Stimulated activated CD8-positive, alpha-beta memory T cell treated with anti-CD3 and anti-CD28 coated beads, Interleukin-12 subunit alpha, Interleukin-12 subunit beta, amount 100 ng/mL, for 1 hour (primary cell): ENCODE measurements at places on chromosomes 1 and 21.

GRCh38 chr1:202029727-202030126 lies 19.3 kb downstream of the ELF3 start:
- DNase-seq, result no peak

DNA sequence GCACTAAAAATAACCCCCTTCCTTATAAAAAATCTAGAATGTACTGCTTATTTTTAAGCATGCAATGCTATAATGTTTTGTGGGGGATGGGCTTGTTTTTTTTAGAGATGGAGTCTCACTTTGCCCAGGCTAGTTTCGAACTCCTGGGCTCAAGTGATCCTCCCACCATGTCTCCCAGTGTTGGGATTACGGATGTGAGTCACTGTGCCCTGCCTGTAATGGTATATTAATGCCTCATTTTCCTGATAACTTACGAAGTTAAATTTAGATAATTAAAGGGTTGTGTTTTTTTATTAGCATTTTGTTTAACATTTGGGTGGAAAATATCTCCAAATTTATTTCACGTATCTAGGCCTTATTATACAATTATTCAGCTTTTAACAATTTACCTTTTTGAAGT lies 6.5 kb downstream of the RNF11 start:
- DNase-seq, result no peak

DNA sequence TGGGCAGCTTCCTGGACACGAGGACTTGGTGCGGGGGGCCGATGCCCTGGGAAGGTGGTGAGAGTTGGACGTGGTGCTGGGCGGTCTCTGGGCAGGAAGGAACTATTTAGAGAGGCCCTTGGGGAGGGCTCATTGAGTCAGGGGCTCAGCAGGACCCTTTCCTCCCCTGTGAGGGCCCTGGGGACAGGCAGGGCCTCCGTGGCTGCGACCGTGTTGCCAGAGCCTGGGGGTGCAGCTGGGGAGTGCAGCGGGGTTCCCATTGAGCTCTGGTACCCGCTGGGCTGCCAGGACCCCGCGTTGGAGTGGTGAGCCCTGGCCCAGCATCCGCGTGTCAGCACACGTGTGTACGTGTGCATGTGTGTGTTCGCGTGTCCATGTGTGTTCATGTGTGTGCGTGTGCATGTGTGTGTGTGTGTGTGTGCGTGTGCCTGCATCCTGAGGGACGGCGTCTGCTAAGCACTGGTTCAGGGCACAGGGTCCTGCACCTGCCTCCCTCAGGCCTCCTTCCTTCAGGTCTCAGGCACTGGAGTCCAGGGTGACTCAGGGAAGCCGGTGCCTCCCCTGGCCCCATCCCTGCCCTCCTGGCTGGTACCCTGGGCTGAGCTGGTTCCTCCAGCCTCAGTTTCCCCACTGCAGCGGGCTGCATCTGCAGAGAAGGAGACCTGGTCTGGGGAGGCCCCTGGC lies 10.7 kb downstream of the RNF223 start:
- DNase-seq, result no peak

GRCh38 chr1:67558449-67559193 lies 126.4 kb upstream of the GADD45A start:
- DNase-seq, result no peak

- DNase-seq, result no peak
Measured at GRCh38 chr1:226134170-226135058, 52.1 kb downstream of the ACBD3 start.

DNA sequence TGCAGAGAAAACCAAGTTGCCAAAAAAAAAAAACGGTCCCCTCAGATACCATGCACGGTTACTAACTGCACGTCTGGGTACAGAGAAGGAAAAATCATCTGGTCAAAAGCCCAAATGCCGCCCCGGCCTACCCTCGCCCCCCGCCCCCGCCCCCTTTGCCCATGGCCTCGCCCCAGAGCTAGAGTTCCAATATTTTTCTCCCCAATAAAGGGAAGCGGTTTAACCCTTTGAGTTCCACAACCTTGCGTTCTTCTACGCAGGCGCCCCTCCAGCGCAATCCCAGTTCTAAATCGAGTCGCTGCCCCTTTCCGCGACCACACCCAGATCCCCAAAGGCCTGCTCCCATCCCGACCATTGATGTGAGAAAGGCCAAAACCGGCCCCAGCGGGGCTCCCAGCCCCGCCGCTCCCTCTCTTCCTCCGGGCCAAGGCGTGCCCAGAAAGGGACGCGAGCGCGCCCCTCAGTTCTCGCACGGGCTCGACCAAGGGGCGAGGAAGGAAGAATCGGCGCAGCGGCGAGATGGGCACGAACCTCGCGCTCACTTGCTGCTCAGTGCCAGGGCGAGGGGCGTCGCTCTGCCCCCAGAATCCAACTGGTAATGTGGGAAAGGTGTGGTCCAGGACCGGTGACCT lies 797 bp downstream of the WDR47 start:
- DNase-seq, result no peak

DNA sequence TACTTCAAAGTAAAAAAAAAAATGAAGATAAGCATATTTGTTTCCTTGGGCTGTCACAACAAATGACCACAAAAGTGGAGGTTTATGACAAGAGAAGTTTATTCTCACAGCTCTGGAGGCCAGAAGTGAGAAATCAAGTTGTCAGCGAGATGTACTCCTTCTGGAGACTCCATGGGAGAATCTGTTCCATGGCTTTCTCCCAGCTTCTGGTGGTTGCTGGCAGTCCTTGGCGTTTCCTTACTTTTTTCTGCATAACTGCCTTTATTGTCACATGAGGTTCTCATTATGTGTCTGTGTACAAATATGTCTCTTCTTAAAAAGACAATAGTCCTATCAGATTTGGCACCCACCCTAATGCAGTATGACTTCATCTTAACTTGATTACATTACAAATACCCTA lies 398.3 kb downstream of the KCNT2 start:
- DNase-seq, result no peak

DNA sequence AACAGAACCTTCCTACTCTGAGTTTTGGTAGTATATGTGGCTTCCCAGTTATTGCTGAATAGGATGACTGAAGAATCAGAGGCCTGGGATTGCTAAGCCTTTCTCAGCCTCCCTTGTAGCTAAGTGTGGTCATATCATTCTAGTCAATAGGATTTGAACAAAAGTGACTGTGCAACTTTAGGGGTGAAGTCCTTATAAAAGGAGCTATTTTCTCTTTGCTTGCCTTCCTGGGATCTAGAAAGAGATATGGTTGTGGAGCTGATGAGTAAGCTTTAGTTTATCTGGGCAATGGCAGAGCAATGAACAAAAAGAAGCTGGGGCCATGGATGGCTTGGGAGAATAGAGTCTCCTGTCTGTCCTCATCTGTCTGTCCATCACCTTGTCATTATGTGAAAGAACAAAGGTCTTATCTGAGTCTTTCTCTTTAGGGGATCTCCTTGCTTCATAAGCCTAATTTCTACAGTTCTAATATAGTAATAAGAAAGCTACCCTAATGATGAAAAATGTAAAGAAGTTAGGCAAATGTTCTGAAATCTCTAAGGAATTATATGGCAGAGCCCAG lies 91.5 kb downstream of the TENT5C start:
- no peak for DNase-seq

DNA sequence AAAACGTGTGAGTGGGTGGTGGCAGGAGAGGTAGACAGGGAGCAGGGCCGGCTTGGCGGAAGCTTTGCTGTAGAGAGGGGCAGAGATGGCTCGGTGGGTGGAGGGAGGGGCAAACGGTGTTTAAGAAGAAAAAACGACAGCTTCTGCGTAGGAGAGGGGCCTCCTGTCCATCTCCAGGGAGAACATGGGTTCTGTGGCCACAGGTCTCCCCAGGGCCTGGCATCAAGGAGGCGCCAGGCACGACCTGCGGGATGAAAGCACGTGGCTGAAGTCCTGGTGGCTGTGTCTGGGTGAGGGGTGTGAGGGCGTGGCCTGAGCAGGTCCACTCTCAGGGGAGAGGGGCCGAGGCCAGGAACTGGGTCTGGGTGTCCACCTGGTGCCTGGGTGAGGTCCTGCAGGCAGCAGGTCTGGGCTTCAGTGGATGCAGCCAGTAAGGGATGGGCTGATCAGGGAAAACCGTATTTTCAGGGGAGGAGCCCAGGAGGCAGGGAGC lies 940 bp upstream of the PRKCZ start:
- DNase-seq, result no peak

GRCh38 chr1:36524359-36525062 lies 41.8 kb upstream of the CSF3R start:
- DNase-seq, result no peak
